BE2C (cell line): ENCODE measurements at places on chromosomes 3 and 15.

GRCh38 chr3:185796431-185797107, 28.3 kb downstream of the IGF2BP2 start:
- no peak for DNase-seq

- DNase-seq = no peak
Observed at GRCh38 chr3:62920466-62920784, 45.2 kb upstream of the CADPS start.

DNA sequence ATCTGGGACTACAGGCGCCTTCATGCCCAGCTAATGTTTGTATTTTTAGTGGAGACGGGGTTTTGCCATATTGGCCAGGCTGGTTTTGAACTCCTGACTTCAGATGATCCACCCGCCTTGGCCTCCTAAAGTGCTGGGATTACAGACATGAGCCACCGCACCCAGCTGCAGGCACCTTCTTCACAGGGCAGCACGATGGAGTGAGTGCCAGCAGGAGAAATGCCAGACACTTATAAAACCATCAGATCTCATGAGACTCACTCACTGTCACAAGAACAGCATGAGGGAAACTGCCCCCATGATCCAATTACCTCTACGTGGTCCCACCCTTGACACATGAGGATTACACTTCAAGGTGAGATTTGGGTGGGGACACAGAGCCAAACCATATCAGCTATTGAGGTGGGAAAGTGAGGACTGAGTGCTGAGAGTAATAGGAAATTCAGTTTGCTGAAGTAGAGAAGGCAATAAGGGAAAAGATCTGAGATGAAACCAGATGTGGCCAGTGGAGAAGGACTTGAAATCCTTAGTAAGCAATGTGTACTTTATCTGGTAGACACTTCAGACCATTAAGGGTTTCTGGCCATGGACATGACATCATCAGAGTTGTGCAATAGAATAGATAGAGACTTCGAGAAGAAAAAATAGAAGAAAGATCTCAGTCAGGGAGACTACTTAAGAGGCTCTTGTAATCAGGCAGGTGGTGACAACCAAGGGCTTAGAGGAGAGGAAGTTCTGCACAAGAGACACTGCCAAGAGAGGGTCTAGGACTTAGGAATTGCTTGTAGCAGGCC, 18.1 kb upstream of the ATP13A5 start:
- no peak for DNase-seq

DNA sequence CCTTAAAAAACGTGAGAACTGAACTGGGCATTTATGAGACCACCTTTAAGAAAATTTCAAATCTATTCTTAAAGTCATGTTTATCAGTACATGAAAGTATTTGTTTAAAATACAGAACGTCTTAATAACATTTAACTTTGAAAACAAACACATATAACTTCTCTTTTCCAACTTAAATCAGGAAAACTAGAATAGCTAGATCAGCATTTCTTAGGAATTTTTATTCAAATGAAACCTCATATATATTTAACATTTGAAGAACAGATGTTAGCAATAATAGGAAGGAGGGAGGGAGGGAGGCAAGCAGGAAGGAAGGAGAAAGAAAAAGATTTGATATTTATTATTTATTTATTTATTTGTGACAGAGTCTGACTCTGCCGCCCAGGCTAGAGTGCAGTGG, 120.2 kb downstream of the NR1I2 start:
- DNase-seq = no peak

- no peak for DNase-seq
Observed at GRCh38 chr15:62147551-62147950, 17.5 kb downstream of the C2CD4B start.

GRCh38 chr3:119632216-119632615, 28.2 kb downstream of the POPDC2 start:
- DNase-seq = no peak

- no peak for DNase-seq
Observed at GRCh38 chr3:32136703-32137102, 30.3 kb downstream of the GPD1L start.

- no peak for DNase-seq
Observed at GRCh38 chr3:66823009-66823397, 175.1 kb upstream of the KBTBD8 start.

DNA sequence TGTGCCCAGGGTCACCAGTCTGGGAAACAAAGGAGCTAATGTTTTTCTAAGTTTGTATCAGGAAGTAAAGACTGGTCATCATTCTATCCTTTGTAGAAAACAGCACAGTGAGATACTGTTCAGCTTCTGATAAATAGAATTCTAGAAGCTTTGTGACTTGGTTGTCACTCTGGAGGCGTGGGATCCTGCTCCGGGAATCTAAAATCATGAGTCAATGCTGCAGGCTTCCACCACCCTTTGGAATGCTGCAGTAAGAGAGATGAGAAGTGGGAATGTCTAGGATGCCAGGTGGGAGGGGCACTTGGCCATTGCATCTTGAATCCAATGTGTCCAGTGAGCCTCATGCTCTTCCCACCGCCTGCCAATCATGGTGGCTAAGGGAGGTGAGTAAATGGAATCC, 40.9 kb downstream of the SAMMSON start:
- no peak for DNase-seq

GRCh38 chr3:51974277-51974962, 444 bp upstream of the ABHD14A start:
- peak; percentile 33 for DNase-seq

- no peak for DNase-seq
Observed at GRCh38 chr3:157156837-157157635, 2.9 kb downstream of the CCNL1 start.

GRCh38 chr3:32399030-32399620, 7.5 kb downstream of the CMTM7 start:
- DNase-seq = peak; percentile 40

DNA sequence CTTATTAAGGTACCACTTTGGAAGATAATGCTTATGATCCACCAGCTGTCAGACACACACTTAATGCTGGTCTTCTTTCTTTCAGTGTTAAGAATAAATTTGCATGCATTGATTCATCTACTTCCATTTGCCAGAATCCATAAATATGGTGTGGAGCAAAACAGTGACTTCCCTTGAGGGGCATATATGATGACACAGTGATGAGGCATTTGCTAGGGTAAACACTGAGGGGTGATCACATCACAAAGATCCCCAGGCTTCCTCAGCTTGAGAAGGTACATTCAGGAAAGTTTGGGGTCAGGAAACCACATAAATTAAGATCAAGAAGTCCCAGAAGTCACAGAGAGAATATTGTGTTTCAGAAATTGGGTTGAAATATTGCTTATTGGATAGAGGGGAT, 9.9 kb upstream of the ZBED2 start:
- DNase-seq = no peak

- DNase-seq = no peak
Observed at GRCh38 chr15:27027229-27027628, 56.2 kb downstream of the GABRG3 start.

DNA sequence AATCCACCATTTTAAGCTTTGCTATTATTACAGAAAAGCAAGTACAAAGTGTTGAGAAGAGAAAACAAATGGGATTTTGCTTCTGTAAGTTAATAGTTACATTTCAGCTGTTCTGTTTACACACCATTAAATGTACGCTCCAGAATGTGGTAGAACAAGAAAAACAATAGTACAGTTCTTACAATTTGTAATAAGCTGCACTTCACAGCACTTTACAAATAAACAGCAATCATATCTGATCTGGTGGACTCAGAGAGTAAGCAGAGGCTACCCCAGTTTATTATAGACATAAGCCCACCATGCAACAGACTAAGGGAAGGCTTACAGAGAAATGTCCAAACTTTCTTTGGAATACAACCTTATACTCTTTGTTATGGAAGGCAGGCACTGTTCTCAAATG, 126.4 kb downstream of the OXSM start:
- no peak for DNase-seq

GRCh38 chr3:172148241-172148640, 108.9 kb downstream of the FNDC3B start:
- DNase-seq = no peak

DNA sequence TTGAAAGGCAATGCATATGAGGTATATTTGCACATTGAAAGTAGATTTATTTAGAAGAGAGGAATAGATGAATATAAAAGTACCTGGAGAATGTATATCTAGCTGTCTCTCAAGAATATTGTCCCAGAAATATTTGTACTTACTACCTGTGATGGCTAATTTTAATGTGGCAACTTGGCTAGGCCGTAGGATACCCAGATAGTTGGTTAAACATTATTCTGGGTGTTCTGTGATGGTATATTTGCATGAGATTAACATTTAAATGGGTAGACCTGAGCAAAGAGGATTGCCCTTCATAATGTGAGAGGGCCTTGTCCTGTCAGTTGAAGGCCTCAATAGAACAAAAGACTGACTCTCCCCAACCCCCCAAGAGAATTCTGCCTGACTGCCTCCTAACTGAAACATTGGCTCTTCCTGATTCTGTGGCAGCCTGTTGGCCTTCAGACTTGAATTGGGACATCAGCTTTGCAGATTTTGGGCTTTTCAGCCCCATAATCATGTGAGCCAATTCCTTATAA, 69.4 kb upstream of the FILIP1L start:
- no peak for DNase-seq

- DNase-seq = no peak
Observed at GRCh38 chr3:190318666-190319065, 3.6 kb downstream of the CLDN1 start.

GRCh38 chr3:55554634-55555425, 67.7 kb upstream of the WNT5A start:
- no peak for DNase-seq

GRCh38 chr15:42194513-42194912, 13.6 kb downstream of the VPS39 start:
- DNase-seq = no peak

DNA sequence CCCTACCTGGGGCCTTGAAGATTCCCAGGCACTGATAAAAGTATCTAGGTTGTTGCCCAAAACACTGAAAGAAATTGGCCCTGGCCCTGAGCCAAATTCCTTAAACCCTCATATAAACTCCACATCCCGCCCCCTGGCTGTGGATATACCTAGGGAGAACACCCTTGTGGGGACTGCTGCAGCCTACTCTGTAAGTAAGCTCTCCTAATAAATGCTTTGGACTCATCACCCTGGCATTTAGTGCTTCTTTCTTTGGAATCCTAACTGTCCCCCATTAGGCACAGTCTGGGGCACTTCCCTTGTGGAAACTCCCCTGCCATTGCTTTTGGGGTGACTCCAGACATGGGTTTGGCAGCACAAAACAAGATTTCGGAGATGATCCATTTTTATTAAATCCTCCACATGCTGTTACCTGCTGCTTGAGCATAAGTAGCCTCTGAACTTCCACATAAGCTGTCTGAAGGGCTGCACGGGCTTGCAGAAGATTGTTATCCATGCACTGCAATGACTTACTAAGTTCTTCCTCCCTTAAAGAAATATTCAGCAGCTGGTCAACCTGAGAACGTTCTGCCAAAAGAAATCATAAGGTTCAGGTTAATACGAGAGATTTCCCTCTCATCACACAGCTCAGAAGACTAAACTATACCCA, 46.4 kb downstream of the ZNF106 start:
- DNase-seq = no peak

GRCh38 chr3:13359916-13360315, 60.2 kb downstream of the NUP210 start:
- DNase-seq = no peak

DNA sequence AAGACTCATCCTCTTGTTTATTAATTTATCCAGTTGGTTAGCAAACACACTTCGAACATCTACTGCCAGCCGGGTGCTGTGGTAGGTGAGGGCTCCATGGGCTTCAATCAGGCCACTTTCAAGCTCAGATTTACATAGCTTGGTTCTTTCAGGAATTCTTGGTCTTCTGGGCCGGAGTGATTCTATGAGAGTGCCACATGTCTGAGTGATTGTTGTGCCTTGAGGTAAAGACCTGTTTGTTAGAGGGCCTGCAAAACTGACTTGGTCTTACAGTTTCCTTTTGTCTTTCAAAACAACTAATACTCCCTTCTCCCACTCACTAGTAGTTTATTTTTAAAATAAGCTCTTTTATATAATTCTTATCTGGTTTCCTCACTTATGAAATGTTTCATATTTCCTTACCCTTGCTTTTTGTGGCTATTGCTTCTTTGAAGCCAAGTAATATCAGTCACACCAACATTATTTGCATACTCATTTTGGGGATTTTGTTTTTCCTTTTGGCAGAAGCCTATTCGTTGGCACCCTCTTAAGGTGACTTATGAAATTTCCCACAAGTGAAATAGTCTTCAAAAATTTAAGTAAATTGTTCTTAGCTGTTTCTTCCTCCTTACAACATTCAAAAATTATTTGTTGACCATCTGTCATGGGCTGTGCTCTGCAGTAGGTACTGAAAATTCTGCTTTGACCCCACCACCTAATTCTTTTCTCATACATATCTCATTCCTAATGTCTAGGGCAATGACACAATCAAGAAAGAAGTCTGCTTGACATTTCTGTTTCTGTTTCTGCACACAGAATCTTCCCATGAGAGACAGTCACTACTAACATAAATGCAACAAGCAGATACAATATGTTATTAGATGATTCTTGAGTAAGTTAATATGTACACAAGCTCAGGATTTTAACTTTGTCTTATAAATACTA, 120.2 kb downstream of the LRRC28 start:
- no peak for DNase-seq

- DNase-seq = no peak
Observed at GRCh38 chr3:135691240-135691639, 274.3 kb upstream of the PPP2R3A start.

- DNase-seq = no peak
Observed at GRCh38 chr15:59817834-59818233, 128.7 kb upstream of the BNIP2 start.

GRCh38 chr3:71048948-71049347, 534.6 kb downstream of the FOXP1 start:
- DNase-seq = no peak

GRCh38 chr3:171781711-171782127, 28.6 kb downstream of the PLD1 start:
- DNase-seq = no peak

- no peak for DNase-seq
Observed at GRCh38 chr3:24270204-24270691, 224.4 kb downstream of the THRB start.

GRCh38 chr3:57041674-57042073, 18.8 kb upstream of the SPATA12 start:
- no peak for DNase-seq

- DNase-seq = no peak
Observed at GRCh38 chr3:171777596-171777995, 32.7 kb downstream of the PLD1 start.

GRCh38 chr15:89018207-89018606, 70.0 kb upstream of the ABHD2 start:
- DNase-seq = no peak

GRCh38 chr3:107523539-107524325, 970 bp downstream of the BBX start:
- peak; percentile 62 for DNase-seq

- no peak for DNase-seq
Observed at GRCh38 chr15:60004846-60005351, 788 bp downstream of the FOXB1 start.

DNA sequence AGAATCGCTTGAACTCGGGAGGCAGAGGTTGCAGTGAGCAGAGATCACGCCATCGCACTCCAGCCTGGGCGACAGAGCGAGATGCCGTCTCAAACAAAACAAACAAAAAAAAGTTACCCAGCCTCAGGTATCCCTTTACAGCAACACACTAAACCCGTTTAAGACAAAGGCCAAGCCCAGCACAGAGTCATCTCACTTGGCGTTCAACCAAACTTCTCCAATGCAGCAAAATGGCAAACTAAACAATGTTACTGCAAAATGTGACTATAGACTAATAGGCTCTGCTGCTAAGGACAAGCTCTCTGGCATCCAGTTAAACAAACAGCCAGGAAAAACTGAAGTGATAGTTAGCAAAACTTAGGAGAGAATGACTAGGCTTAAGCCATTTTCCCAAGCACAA, 6.4 kb upstream of the FAM219B start:
- DNase-seq = no peak
